ENCODE measurements at places on chromosomes 4 and X.

- DNase-seq = no peak
Observed at GRCh38 chr4:152849350-152849749, 69.6 kb downstream of the ARFIP1 start.

GRCh38 chr4:139011225-139011950 lies 4.2 kb upstream of the NOCT start:
- no peak for DNase-seq

GRCh38 chr4:70640192-70640591 lies 11.6 kb downstream of the ENAM start:
- DNase-seq = no peak

DNA sequence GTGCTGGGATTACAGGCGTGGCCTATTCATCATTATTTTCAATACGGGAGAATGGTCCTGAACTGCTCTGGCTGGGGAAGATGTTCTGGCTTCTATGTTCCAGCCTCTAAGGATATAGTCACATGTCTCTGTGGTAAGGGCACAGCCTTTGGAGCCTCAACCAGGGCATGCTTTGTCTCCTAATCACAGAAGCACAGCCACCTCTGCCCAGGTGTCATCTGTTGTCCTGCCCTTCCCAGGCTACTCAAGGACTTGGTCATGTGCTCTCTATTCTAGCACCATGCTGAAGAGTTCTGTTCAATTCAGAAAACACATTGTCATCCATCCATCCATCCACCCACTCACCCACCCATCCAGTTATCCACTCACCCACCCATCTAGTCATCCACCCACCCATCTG lies 29.5 kb downstream of the ASMTL start:
- DNase-seq = no peak

- no peak for DNase-seq
Observed at GRCh38 chrX:102694749-102695148, 17.5 kb upstream of the GPRASP2 start.

GRCh38 chr4:90028460-90028859 lies 98.7 kb upstream of the CCSER1 start:
- DNase-seq = peak; percentile 17

- no peak for DNase-seq
Observed at GRCh38 chr4:56286763-56287162, 100.5 kb downstream of the AASDH start.

GRCh38 chr4:181877329-181877848 lies 365.8 kb upstream of the TENM3 start:
- no peak for DNase-seq

- no peak for DNase-seq
Observed at GRCh38 chr4:2742081-2742822, 13.9 kb downstream of the TNIP2 start.

DNA sequence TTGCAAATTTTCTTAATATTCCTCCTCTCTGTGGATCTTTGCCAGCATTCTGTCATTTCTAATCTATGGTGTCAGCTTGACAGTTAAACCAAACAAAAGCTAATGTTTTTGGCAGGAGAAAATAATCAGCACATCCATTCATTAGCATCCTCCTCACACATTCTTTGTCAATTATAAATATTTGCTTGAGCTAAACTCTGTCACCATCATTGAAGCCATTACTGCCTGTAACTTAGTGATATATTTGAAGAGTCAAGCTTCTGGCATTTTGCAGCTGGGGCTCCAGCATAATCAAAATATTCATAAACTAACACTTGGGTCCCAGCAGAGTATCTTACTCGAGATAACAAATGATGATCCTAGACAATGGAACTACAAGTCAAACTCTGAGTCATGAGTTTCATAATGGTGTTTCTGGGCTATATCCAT lies 126.1 kb downstream of the EIF4E start:
- DNase-seq = peak; percentile 9

GRCh38 chrX:14872355-14872754 lies 514 bp downstream of the FANCB start:
- no peak for DNase-seq

DNA sequence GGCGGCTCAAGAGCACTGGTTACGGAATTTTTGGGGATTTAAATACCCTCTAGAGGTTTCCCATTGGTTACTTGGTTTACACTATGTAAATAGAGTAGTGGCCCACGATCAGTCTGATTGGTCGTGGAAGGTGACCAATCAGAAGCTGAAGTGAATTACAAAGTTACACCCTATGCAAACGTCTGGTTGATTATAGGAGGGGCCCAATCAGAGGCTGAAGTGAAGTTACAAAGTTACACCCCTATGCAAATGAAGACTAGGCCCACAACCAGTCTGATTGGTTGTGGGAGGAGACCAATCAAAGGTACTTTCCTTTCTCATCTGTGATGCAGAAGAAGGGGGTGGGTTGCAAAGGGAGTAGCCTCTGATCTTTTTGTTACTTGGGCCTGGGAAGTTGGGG lies 45.1 kb upstream of the HSD17B10 start:
- no peak for DNase-seq

GRCh38 chrX:28880136-28880535 lies 292.9 kb downstream of the IL1RAPL1 start:
- no peak for DNase-seq

Measured in NCI-H748 treated with DMSO at 0.1 percent for 48 hours (cell line).